ENCODE measurements at places on chromosomes 6 and 20. TPM values are rescaled to one million over a fixed set of nuclear protein-coding genes. Genes with fewer than 3 reads are reported as not detected.

The LY6G6F gene
- not detected for total RNA-seq

The PKHD1 gene
- total RNA-seq = under 0.01 TPM

The RSPH4A gene
- 2.0 TPM for total RNA-seq

The RWDD2A gene
- total RNA-seq = 10.3 TPM

The C20orf141 gene
- not detected for total RNA-seq

The RFX6 gene
- total RNA-seq = not detected

The REM1 gene
- total RNA-seq = not detected

The IMPG1 gene
- not detected for total RNA-seq

The GABRR1 gene
- total RNA-seq = not detected

The EYS gene
- 2.0 TPM for total RNA-seq

The ADGRF4 gene
- not detected for total RNA-seq

The MYLK4 gene
- 0.49 TPM for total RNA-seq

The KHDC1L gene
- 0.49 TPM for total RNA-seq

The PROKR2 gene
- 9.3 TPM for total RNA-seq

The NOTCH4 gene
- 4.4 TPM for total RNA-seq

The BPIFB4 gene
- not detected for total RNA-seq

The OLIG3 gene
- total RNA-seq = not detected

The HTR1B gene
- total RNA-seq = 2.2 TPM

The SIM1 gene
- total RNA-seq = not detected

The GHRH gene
- total RNA-seq = not detected

Measured in temporal lobe (tissue), 4 donors.